ENCODE measurements at places on chromosomes 7 and 10.

GRCh38 chr10:84237199-84238051 is 3.9 kb downstream of the LRIT1 start:
- no peak for DNase-seq

DNA sequence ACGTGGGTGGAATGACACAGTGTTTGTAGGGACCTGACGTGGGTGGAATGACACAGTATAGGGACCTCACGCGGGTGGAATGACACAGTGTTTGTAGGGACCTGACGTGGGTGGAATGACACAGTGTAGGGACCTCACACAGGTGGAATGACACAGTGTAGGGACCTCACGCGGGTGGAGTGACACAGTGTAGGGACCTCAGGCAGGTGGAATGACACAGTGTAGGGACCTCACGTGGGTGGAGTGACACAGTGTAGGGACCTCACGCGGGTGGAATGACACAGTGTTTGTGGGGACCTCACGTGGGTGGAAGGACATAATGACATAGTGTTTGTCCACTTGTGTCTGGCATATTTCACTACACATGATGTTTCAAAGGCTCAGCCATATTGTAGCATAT is 19.3 kb downstream of the PPP2R2D start:
- DNase-seq = no peak

GRCh38 chr7:103297837-103298179 is 573 bp downstream of the PMPCB start:
- DNase-seq = no peak

- no peak for DNase-seq
Measured at GRCh38 chr7:101378751-101379174, 16.1 kb downstream of the COL26A1 start.

DNA sequence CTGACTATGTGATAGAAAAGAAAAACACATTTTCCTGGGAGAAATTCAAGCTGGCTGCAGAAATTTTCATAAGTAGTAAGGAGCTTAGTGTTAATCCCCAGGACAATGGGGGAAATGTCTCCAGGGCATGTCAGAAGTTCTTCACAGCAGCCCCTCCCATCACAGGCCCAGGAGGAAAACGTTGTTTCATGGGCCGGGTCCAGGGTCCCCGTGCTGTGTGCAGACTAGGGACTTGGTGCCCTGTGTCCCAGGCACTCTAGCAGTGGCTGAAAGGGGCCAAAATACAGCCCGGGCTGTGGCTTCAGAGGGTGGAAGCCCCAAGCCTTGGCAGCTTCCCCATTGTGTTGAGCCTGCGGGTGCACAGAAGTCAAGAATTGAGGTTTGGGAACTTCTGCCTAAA is 99.0 kb upstream of the ASAH2 start:
- no peak for DNase-seq

DNA sequence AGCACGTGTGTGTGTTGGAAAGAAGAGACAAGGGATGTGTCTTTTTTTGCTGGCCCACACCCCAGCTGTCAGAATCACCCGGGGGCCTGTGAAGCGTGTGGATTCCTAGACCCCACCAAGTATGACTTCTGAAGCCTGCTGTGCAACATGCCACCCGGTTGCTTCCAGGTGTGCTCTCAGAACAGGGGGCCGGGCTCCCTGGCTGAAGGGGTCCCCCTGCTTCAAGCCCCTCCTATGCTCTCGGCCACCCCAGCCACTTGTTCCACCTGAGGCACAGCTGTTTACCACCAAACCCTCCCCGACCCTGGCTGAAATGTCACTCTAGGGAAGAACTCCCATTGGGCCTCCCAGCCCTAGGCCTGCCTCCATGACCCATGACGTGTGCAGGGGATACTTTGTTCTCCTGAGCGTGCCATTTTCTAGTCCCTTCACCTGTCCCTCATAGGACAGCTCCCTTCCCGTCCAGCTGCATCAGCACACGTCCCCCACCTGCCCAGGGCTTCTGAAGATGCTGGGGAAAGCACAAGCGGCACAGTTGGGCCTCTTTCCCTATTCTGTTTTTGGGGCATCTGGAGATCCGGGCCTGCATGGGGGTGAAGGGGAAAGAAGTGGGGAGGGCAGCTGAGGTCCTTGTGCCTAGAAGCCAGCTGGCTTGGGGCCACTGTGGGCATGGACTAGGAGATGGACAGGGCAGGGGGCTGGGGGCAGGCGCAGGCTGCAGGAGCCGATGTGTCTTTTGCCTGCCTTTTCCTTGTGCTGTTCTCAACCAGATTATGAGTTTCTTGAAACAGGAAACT is 33.3 kb downstream of the CRHR2 start:
- no peak for DNase-seq

GRCh38 chr7:24017519-24017918 is 266.5 kb upstream of the NPY start:
- no peak for DNase-seq

- DNase-seq = no peak
Measured at GRCh38 chr7:46450886-46451285, 529.8 kb upstream of the IGFBP3 start.

DNA sequence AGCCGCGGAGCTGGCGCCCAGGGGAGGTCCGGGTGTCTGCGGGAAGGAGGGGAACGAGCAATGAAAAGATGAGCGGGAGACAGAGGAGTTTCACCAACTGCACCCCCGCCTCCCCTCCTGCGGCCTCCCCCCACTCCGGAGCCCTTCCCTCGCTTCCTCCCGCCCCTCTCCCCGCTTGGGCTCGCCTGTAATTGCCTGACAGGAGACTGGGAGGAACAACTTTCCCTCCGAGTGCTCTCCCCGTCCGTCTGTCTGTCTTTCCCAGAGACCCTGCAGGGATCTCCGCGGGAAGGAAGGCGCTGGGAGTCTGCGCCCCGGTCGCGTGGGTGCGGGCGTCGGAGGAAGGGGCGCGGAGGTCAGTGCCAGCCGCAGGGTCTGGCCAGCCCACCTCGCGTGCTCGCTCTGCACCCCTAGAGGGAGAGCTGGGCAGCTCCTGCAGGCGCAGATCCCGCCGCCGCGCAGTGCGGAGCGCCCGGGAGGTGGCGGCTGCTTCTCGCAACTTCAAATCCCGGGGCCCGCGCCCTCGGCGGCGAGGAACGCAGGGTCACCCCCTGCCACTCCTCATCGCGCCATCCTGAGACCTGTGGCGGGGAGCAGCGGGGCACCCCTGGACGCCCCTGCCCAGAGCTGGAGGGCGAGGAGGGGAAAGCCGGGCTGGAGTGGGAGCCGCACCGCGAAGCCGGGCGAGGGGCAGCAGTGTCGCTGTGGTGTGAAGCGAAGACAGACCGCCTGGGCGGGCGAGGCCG is 511 bp upstream of the NRP1 start:
- DNase-seq = peak; percentile 72

DNA sequence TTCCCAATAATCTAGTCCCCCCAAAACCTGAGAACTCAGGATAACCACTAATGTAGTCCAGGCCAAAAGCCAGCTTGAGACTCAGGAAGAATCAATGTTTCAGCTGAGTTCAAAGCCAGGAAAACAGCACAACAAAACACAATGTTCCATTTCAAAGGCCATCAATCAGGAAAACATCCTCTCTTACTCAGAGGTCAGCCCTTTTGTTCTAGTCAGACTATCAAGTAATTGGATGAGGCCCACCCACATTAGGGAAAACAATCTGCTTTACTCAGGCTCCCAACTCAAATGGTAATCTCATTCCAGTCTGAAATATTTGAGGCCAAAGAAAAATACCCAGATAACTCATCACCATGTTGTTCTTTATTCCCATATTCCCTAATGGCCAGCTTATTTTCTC is 152.2 kb downstream of the SDHAF3 start:
- no peak for DNase-seq
